T-helper 17 cell (primary cell): ENCODE measurements at places on chromosomes 4 and X.
A peak's percentile ranks its signal among the peaks of the same experiment; 100 is the strongest.

GRCh38 chrX:32662516-32662915 is 548.8 kb downstream of the DMD start:
- H3K27ac ChIP-seq = no peak overlapping the region
- no peaks in the 10 kb centered on the region for H3K4me1 ChIP-seq
- DNase-seq = no peak

GRCh38 chr4:102316585-102316984 is 28.7 kb downstream of the SLC39A8 start:
- no peak for DNase-seq

- H3K27ac ChIP-seq = peak overlapping the region; percentile 93
- H3K4me1 ChIP-seq = peaks cover 34% of the 10 kb centered on the region
- H3K36me3 ChIP-seq = peaks cover 2% of the 10 kb centered on the region
- H3K27me3 ChIP-seq = no peaks in the 10 kb centered on the region
- peak overlapping the region; percentile 86 for H3K4me3 ChIP-seq
- peak; percentile 24 for DNase-seq
Measured at GRCh38 chr4:140094438-140095420, 59.3 kb downstream of the MAML3 start.

- H3K27ac ChIP-seq = no peak overlapping the region
- no peaks in the 10 kb centered on the region for H3K4me1 ChIP-seq
- no peak for DNase-seq
Measured at GRCh38 chr4:111696505-111696904, 448.7 kb upstream of the FAM241A start.

DNA sequence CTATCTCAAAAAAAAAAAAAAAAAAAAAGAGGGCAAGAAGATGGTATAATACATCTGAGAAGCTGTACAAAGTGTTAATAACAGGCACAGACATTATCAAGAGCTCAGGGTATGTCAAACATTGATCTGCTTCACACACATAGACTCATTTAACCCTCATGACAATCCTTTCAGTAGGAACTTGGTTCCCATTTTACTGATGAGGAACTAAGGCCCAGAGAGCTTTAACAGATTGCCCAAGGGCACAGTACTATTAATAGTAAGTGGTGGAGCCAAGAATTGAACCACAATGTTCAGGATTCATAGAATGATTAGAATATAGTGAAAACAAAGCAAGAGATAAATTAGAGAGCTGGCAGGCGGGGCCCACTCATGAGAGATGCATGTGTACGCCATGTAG is 154.4 kb downstream of the EFHC2 start:
- H3K27ac ChIP-seq = no peak overlapping the region
- no peaks in the 10 kb centered on the region for H3K27me3 ChIP-seq
- DNase-seq = no peak

DNA sequence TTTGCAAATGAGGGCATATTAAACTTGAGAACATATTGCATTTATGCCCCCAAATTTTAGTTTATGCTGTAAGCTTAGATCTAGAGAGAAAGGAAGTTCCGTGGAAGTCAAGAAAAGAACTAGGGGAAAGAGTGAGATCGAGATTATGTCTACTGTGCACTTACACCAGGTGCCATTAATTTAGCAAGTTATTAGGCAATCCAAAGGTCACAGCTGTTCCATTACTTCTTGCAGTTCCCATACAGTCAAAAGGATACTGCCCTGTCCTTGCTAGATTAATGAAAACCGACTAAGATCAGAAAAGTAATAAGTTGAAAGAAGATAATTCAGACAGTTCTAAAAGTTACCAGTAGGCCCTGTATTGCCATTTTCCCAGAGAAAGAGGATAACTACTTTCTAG is 49.3 kb upstream of the SLC7A11 start:
- no peaks in the 10 kb centered on the region for H3K4me1 ChIP-seq
- no peak overlapping the region for H3K27ac ChIP-seq
- DNase-seq = no peak
- no peaks in the 10 kb centered on the region for H3K27me3 ChIP-seq
- no peak overlapping the region for H3K4me3 ChIP-seq

GRCh38 chr4:85477534-85477933 is 2.6 kb downstream of the ARHGAP24 start:
- H3K4me3 ChIP-seq = no peak overlapping the region
- peaks cover 23% of the 10 kb centered on the region for H3K27me3 ChIP-seq
- no peaks in the 10 kb centered on the region for H3K4me1 ChIP-seq
- no peaks in the 10 kb centered on the region for H3K36me3 ChIP-seq
- no peak overlapping the region for H3K27ac ChIP-seq

GRCh38 chrX:44484607-44485146 is 58.0 kb downstream of the FUNDC1 start:
- DNase-seq = no peak
- H3K4me1 ChIP-seq = no peaks in the 10 kb centered on the region
- no peaks in the 10 kb centered on the region for H3K36me3 ChIP-seq
- no peaks in the 10 kb centered on the region for H3K27me3 ChIP-seq
- no peak overlapping the region for H3K4me3 ChIP-seq

DNA sequence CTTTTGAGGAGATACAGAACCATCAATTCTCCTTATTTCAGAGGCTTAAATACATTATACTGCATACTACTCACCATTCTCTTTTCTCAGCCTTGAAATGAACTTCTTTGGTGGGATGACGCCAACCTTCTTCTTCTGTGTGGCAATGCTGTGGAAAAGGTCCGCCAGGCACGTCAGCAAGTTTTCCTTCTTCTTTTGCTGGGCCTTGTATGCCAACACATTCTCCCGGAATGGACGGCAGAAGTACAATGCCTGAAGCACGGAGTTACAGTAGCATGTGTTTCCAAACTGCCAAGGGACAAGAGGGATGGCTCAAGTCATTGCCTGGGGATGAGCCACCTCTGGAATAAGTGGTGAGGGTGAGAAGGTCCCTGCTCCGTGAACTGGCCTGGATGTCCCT is 31.2 kb downstream of the USP46 start:
- no peak overlapping the region for H3K27ac ChIP-seq
- peaks cover 13% of the 10 kb centered on the region for H3K36me3 ChIP-seq
- no peaks in the 10 kb centered on the region for H3K27me3 ChIP-seq
- peaks cover 13% of the 10 kb centered on the region for H3K4me1 ChIP-seq
- DNase-seq = no peak
- no peak overlapping the region for H3K4me3 ChIP-seq

DNA sequence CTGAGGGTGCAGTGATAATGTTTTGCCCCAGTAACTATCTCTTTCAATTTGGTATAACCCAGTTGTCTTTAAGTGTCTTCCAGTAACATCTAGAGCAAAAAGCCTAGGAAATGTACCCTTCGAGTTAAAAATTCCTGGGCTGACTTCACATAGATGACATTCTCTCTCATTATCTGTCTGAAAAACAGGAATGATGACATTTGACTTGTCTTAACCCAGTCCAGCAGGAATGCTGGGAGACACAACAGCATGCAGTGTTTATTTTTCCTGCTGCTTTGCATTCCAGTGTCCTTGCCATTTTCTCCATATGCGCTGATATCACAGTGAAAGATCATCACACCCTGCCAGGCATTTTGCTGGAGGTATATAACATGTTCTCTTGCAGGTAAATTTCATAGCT is 130.0 kb downstream of the SOWAHB start:
- no peaks in the 10 kb centered on the region for H3K4me1 ChIP-seq
- no peak overlapping the region for H3K4me3 ChIP-seq
- no peak for DNase-seq
- peaks cover 29% of the 10 kb centered on the region for H3K27me3 ChIP-seq
- H3K36me3 ChIP-seq = no peaks in the 10 kb centered on the region
- H3K27ac ChIP-seq = no peak overlapping the region

DNA sequence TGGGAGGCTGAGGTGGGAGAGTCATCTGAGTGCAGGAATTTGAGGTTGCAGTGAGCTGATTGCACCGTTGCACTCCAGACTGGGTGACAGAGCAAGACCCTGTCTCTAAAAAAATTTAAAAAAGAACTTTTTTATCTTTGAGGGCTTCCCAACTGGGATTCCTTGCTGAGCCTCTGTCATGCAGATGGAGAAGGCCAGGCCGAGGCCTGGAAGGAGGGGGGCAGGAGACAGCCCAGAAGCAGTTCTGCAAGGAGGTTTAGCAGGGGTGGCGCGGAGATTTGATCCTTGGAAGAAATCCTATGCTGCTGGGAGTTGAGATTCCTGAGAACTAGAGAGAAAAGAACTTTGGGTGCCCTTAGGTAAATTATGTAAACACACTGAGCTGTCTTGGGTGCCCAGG is 2.5 kb upstream of the ARSD start:
- no peaks in the 10 kb centered on the region for H3K4me1 ChIP-seq
- H3K27me3 ChIP-seq = no peaks in the 10 kb centered on the region
- H3K4me3 ChIP-seq = no peak overlapping the region
- no peak for DNase-seq
- H3K27ac ChIP-seq = no peak overlapping the region
- no peaks in the 10 kb centered on the region for H3K36me3 ChIP-seq

- no peaks in the 10 kb centered on the region for H3K36me3 ChIP-seq
- DNase-seq = no peak
- H3K27me3 ChIP-seq = peaks cover 27% of the 10 kb centered on the region
- H3K27ac ChIP-seq = no peak overlapping the region
- H3K4me1 ChIP-seq = no peaks in the 10 kb centered on the region
- H3K4me3 ChIP-seq = no peak overlapping the region
Measured at GRCh38 chr4:7389719-7390118, 45.0 kb downstream of the PSAPL1 start.

- H3K4me1 ChIP-seq = peaks cover 2% of the 10 kb centered on the region
- no peak overlapping the region for H3K27ac ChIP-seq
- no peak overlapping the region for H3K4me3 ChIP-seq
- no peaks in the 10 kb centered on the region for H3K36me3 ChIP-seq
- no peak for DNase-seq
Measured at GRCh38 chr4:123524958-123525628, 128.5 kb downstream of the SPRY1 start.

DNA sequence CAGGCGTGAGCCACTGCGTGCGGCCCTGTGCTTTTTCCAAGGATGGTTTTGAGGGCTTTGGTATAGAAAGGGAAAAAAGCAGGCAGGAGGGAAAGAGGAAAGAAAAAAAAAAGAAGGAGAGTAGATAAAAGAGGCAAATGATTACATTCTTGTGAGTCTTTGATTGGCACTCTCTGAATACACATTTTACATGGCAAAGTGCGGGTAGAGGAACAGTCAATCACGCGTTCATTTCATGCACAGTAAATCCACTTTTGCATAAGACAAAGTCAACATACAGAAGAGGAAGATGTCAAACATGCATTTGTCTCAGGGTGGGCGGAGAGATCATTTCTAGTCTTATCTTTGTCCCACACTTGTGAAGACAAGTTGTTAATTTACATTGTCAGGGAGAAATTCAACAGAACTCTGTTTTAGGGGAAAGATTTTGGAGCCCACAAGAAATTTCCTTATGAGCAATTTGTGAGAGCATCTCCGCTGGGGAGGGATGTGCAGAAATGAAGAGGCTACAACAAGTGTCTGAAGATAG is 183.2 kb downstream of the DHRSX start:
- no peaks in the 10 kb centered on the region for H3K27me3 ChIP-seq
- DNase-seq = no peak
- no peak overlapping the region for H3K4me3 ChIP-seq
- no peaks in the 10 kb centered on the region for H3K36me3 ChIP-seq
- H3K27ac ChIP-seq = no peak overlapping the region

GRCh38 chr4:128291096-128291495 is 3.5 kb upstream of the PGRMC2 start:
- H3K4me1 ChIP-seq = peaks cover 26% of the 10 kb centered on the region
- H3K27ac ChIP-seq = no peak overlapping the region
- H3K27me3 ChIP-seq = no peaks in the 10 kb centered on the region
- peaks cover 3% of the 10 kb centered on the region for H3K36me3 ChIP-seq

DNA sequence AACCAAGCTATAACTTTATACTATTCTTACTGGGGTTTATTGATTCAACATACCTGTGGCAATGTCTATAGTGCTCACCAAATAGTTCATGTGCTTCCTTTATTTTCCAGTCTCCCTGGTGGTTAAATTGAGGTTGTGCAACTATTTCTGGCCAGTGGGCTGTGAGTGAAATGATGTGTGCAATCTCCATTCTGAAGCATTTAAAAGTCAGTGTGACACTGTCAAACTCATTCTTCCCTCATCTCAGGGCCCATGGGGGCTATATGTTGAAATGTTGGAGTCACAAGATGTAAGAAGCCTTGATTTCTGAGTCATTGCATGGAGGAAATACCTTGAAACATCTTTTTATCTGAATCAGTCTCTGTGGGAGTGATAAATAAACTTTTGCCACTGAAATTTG is 414.3 kb upstream of the RPS6KA3 start:
- H3K27ac ChIP-seq = no peak overlapping the region
- H3K36me3 ChIP-seq = no peaks in the 10 kb centered on the region
- H3K27me3 ChIP-seq = no peaks in the 10 kb centered on the region
- H3K4me3 ChIP-seq = no peak overlapping the region

- peaks cover 5% of the 10 kb centered on the region for H3K4me1 ChIP-seq
- H3K4me3 ChIP-seq = no peak overlapping the region
- H3K27me3 ChIP-seq = peaks cover 2% of the 10 kb centered on the region
- DNase-seq = no peak
Measured at GRCh38 chr4:168725930-168726329, 229.1 kb downstream of the PALLD start.

DNA sequence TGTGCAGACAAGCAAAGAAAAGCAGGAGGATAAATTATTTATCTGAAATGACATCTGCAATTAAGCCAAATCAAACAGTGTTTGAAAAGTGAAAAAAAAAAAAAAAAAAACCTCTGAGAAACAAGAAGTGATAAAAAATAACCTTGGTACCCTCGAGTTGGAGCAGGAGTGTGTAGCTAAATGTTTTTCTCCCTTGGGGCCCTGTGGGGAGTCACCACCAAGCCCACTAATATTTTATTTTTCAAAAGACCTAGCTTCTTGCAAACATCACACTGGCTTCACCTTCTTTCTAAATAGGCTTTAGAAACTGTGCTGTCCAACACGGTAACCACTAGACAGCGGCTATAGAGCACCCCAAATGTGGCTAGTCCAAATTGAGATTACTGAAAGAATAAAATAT is 47.7 kb downstream of the SNX25 start:
- H3K27me3 ChIP-seq = no peaks in the 10 kb centered on the region
- no peak overlapping the region for H3K27ac ChIP-seq
- no peaks in the 10 kb centered on the region for H3K36me3 ChIP-seq
- H3K4me1 ChIP-seq = peaks cover 19% of the 10 kb centered on the region
- DNase-seq = no peak
- no peak overlapping the region for H3K4me3 ChIP-seq

GRCh38 chr4:189022440-189023035 is 883.3 kb downstream of the TRIML1 start:
- no peaks in the 10 kb centered on the region for H3K36me3 ChIP-seq
- no peaks in the 10 kb centered on the region for H3K27me3 ChIP-seq
- no peak for DNase-seq
- no peaks in the 10 kb centered on the region for H3K4me1 ChIP-seq
- no peak overlapping the region for H3K27ac ChIP-seq
- H3K4me3 ChIP-seq = no peak overlapping the region

GRCh38 chr4:143482840-143483239 is 30.7 kb upstream of the SMARCA5 start:
- DNase-seq = no peak
- H3K36me3 ChIP-seq = peaks cover 10% of the 10 kb centered on the region
- H3K4me1 ChIP-seq = no peaks in the 10 kb centered on the region
- no peak overlapping the region for H3K27ac ChIP-seq
- H3K4me3 ChIP-seq = no peak overlapping the region
- peaks cover 36% of the 10 kb centered on the region for H3K27me3 ChIP-seq

- DNase-seq = no peak
- no peak overlapping the region for H3K27ac ChIP-seq
- no peaks in the 10 kb centered on the region for H3K27me3 ChIP-seq
Measured at GRCh38 chrX:79721234-79721633, 293.3 kb upstream of the TBX22 start.

GRCh38 chrX:39762266-39762841 is 335.4 kb downstream of the BCOR start:
- no peaks in the 10 kb centered on the region for H3K27me3 ChIP-seq
- no peaks in the 10 kb centered on the region for H3K36me3 ChIP-seq
- no peak overlapping the region for H3K4me3 ChIP-seq
- H3K27ac ChIP-seq = peak overlapping the region; percentile 29
- H3K4me1 ChIP-seq = peaks cover 13% of the 10 kb centered on the region
- DNase-seq = no peak

GRCh38 chrX:154734061-154734781 is 16.7 kb downstream of the GAB3 start:
- peak overlapping the region; percentile 55 for H3K4me3 ChIP-seq
- H3K4me1 ChIP-seq = peaks cover 54% of the 10 kb centered on the region
- no peak for DNase-seq
- peak overlapping the region; percentile 95 for H3K27ac ChIP-seq
